Activated B cell treated with CpG ODN at 0.5 μM for 24 hours (primary cell): ENCODE measurements at places on chromosomes 16 and 17. TPM values are rescaled to one million over a fixed set of nuclear protein-coding genes. Genes with fewer than 3 reads are reported as not detected.

- no peak for DNase-seq
Observed at GRCh38 chr17:17484451-17484899, 7.7 kb downstream of the MED9 start.

DNA sequence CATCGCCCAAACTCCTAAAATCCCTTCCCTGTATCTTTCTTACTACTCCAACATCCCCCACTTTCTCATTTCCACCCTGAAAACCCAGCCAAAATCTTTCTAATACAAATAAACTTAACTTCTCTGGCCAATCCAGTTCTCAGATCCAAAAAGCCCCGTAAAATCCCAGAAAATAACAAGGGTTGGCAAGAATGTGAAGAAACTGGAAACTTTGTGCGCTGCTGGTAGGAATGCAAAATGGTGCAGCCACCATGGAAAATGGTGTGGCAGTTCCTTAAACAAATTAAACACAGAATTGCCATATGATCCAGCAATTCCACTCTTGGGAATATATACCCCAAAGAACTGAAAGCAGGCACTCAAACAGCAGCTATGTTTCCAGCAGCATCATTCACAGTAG is 24.1 kb downstream of the LRRC75A start:
- DNase-seq, result no peak

DNA sequence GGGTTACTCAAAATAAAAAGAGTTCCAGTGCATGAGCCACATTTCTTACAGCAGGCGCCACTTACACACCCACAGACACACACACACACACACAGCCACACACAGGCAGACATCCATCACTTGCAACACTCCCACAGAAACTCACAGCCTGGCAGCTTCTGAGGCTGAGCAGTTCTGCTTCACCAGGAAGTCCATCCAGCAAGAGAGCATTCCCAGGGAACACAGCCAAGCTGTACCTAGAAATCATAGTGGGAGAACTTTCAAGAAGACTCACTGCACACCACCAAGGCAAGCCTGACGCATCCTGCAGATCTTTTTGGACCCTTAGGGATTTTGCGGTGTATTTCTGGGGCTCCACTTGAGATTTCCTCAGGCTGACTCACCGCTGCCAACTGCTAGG is 140.9 kb upstream of the WSB1 start:
- no peak for DNase-seq

- DNase-seq, result no peak
Observed at GRCh38 chr17:71107136-71107535, 937.8 kb downstream of the KCNJ2 start.

Gene FBXL16
- 0.75 and 0.88 TPM in 2 replicates for total RNA-seq

DNA sequence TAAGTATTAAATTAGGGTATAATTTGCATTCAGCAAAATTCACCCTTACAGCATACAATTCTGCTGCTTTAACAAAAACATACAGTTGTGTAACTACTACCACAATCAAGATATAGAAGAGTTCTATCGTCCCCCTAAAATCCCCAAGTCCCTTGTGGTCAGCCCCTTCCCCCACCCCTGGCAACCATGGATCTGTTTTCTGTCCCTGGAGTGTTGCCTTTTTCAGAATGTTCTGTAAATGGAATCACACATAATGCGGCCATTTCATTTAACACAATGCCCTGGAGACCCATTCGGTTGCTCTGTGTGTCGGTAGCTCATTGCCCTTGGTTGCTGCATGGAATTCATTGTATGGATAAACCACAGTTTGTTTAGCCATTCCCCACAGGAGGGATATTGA is 190.2 kb downstream of the IRX5 start:
- no peak for DNase-seq

DNA sequence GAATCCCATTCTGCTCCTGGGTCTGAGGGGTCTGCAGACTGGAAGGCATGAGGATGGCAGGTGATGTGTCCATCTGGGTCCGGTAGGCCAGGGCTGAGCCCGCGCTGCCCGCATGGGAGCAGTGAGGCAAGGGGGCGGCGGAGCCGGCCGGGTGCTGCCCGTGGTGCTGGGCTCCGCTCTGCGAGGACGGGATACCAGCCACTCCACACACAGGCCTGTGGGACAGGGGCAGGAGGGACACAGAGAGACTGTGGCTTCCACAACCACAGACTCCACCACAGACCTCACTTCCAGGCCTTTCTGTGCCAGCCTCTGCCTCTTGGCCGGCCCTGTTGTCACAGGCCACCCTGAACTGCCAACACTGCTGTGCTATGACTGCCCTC is 25.4 kb downstream of the MAP1LC3B start:
- DNase-seq, result no peak

DNA sequence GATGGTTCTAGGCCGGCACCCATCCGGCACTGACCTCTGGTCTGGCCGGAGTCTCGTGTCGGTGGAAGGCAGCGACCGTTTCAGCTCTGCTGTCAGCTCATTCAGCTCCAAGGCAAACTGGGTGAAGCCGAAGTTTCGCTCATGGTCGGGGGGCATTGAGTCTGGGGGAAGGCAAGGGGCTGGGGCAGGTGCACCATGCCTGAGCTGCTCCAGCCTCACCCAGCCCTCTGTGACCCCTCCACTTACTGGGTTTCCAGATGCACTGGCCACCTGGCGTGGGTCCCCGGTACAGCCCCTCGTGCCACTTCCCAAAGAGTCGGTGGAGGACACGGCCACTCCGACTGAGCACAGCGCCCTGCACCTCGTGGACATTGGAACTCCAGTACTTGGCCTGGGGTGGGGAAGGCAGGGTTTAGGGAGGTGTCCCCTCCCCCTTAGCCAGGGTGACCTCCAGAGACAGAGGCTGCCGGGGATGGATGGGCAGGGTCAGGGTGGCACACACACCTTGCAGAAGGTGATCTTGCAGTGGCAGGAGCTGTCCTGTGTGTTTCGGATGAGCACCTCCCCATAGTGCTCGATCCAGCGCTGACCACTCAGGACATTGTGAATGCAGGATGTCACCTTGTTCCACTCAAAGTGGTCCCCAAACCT is 12.6 kb downstream of the OSBPL7 start:
- DNase-seq, result no peak

Gene SCN4A
- 0.49 and 0.78 TPM in 2 replicates for total RNA-seq

Gene KDM6B
- 70.8 and 72.5 TPM in 2 replicates for total RNA-seq

Gene WSCD1
- not detected in 2 replicates for total RNA-seq

Gene TBC1D3C
- 4.6 and 8.5 TPM in 2 replicates for total RNA-seq

DNA sequence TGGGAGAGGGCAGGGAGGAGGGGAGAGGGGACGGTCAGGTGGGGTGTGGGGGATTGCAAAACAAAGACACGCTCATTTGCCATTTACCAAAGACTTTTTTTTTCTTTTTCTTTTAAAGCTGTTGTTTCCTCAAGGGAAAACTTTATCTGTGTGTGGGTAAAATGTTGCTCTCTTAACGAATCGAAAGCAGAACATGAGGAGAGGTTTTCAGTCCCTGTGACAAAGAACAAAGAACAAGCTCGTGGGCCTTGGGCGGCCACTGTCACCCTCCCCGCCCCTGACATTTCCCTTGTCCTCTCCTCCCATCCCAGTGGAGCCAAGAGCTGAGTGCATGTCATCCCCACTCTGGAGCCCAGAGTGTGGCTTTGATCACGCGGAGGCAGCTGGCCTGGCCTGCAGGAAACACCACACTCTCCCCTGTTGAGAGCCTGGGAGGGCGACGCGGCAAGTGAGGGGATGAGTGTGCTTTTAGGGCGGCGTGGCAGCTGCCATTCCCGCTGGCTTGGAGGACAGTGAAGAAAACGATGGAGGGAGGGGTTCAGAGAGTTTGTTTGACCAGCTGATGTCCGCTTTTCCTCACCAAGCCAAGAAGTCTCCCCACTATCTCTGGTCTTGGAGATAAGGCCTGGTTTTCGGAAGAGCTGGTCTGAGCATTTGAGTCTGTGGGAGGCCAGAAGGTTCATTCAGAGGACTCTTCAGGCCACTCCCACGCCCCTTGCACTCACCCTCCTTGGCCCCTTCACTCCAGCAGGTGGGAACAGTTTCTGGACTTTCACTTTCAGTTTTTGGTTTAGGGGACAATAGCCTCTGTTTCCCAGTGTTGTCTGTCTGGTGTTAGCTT is 11.4 kb downstream of the CCR7 start:
- DNase-seq, result peak; percentile 27

Gene SPATA33
- 8.5 TPM in 2 replicates for total RNA-seq

DNA sequence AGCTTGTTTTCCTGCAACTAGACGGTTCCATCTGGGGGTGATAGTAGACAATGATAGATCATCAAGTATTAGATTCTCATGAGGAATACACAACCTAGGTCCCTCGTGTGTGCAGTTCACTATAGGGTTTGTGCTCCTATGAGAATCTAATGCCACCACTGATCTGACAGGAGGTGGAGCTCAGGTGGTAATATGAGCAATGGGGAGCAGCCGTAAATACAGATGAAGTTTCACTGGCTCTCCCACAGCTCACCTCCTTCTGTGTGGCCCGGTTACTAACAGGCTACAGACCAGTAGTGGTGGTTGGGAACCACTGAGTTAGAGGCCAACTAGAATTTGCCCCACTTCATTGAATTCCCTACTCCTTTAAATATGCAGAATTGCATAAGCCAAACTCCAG is 147.5 kb upstream of the HSBP1 start:
- DNase-seq, result no peak

GRCh38 chr17:10290041-10290440 is 82.8 kb downstream of the MYH13 start:
- DNase-seq, result no peak

- no peak for DNase-seq
Observed at GRCh38 chr17:79003661-79004411, 5.7 kb downstream of the CANT1 start.

- no peak for DNase-seq
Observed at GRCh38 chr17:6716736-6717135, 3.6 kb upstream of the SLC13A5 start.

DNA sequence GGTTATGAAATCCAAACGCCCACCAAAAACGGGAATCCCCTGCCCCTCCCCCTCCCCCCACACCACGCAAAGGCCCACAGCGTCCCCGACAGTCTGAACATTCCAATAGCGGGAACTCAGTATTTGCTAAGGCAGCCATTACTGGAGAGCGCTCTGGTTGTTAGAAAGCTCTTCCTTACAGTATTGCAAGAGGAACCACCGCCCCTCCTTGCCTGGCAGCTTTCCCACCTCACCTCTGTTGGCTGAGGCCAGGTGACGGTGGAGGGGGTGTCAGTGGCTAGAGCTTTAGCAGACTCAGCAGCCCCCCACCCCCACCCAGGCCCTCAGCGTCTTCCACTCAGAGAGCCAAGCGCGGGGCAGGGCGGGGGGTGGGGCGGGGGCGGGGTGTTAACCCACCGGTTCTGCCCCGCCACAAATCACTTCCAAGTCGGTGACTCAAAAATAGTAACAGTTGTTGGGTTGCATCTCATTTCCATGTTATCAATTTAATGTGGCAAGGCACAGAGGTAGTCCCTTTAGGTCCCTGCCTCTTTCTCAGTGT is 2.2 kb upstream of the PLEKHH3 start:
- DNase-seq, result no peak

DNA sequence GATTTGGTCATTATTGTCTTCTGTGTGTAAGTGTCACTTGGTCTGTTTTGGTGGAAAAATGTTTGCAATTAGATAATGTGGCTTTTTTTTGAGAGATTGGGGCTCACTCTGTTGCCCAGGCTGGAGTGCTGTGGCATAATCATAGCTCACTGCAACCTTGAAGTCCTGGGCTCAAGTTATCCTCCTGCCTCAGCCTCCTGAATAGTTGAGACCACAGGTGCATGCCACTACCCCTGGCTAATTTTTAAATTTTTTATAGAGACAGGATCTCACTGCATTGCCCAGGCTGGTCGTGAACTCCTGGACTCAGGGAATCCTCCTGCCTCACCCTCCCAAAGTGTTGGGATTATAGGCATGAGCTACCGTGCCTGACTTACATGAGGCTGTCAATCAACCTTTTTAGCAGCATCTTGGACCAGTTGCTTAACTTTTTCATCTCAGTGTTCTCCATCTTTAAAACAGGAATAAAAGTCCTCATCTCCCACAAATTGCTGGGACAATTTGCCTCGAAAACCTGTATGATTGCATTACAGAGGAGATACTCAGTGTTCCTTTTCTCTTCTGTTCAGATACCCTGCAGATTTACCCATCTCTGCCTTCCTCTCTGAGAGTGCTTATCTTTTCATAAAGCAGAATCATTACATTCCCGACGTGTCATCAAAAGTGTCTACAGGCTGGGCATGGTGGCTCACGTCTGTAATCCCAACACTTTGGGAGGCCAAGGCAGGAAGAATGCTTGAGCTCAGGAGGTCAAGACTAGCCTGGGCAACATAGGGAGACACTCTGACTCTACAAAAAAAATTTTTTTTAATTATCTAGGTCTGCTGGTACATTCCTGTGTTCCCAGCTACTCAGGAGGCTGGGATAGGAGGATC is 19.1 kb downstream of the ACSF2 start:
- no peak for DNase-seq

GRCh38 chr17:78438271-78438691 is 59.8 kb downstream of the PGS1 start:
- DNase-seq, result no peak

- DNase-seq, result no peak
Observed at GRCh38 chr16:77599793-77600415, 122.4 kb upstream of the NUDT7 start.

DNA sequence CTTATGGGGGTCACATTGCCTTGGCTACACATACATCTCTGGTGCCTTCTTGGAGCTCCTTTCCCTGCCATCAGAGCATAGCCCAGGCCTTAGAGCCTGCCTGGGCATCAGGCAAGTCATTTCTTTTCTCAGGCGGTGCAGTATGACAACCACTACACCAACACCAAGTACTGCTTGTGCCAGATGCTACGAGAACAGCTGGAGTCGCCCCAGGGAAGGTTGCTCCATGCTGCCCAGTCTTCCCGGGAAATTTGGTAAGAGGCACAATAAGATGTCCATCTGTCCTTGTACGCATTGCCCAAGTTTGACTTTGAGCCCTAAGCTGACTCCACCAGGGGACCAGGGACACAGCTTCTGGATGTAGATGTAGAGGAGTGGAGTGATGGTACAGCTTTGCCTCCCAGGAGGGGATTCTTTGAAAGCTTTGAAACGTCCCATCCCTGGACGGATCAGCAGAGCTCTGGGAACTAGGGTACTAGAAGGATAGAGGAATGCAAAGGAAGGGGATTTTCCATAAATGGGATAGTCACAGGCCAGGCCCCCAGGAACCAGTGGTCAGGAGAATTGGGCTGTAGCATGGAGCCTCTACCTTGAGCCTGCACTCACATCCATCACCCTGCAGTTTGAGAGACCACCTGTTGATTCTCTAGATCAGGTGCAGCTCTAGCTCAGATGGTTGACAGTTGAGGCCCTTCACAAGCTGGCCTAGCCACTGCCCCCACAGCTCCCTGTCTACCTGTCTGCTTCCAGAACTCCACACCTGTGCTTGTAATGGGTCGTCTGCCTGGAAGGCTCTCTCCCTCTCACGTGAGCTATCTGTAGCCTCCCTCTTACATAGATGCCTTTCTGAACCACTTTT is 11.0 kb upstream of the NFATC3 start:
- no peak for DNase-seq
